Ureter (tissue), 1 donor: ENCODE measurements at places on chromosomes 2 and 18. TPM values are rescaled to one million over a fixed set of nuclear protein-coding genes. Genes with fewer than 3 reads are reported as not detected.

SPDYA gene
- total RNA-seq: 2.5 TPM

DNA sequence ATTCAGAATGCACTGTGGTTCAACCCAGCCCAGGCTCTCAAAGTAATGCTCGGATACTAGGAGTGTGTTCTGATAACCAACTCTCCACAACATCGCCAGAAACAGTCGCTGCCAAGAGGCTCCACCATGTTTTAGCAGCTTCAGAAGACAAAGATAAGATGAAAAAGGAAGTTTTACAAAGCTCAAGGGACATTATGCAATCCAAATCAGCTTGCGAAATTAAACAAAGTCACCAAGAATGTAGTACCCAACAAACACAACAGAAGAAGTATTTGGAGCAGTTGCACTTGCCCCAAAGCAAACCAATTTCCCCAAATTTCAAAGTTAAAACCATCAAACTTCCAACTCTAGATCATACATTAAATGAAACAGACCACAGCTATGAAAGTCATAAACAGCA, 360.9 kb downstream of the XIRP2 start:
- no peak for DNase-seq

DNA sequence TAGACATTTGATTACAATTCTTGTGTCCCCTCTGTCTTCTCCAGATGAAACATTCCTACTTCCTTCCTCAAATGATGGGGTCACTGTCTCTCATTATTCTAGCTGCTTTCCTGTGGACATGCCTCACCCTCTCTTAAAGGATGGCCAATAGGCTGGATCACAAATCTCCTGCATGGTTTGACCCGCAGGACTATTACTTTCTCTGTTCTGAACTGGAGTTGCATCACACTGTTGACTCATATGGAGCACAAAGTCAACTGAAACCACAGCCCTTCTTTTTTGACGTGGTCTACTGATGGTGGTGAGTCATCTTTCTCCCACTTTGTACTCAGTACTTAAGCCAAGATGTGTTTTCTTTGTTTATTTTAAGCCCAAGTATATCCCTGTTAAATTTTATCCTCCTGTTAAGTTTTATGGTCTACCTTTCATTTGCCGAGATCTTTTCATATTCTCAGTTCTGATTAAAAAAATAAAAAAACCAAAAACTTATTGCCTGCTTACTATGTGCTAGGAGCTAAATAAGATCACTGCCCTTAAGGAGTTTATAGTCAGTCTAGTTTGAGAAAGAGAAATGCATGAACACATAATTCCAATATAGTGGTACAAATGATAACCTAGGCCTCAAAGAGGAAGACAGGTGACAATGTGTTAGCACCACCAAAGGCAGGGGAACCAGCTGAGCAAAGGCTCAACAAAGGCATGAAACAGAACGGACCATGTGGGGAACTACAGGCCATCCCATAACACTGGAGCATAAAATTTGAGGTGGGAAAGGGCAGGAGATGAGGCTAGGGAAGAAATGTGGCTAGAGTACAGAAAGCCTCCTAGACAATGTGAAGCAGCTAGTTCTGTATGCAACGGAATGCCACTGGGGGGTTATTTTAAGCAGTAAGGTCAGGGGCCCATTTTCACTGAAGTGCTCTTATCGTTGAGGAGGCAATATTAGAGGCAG, 67.6 kb upstream of the ZFP36L2 start:
- DNase-seq: no peak

DNA sequence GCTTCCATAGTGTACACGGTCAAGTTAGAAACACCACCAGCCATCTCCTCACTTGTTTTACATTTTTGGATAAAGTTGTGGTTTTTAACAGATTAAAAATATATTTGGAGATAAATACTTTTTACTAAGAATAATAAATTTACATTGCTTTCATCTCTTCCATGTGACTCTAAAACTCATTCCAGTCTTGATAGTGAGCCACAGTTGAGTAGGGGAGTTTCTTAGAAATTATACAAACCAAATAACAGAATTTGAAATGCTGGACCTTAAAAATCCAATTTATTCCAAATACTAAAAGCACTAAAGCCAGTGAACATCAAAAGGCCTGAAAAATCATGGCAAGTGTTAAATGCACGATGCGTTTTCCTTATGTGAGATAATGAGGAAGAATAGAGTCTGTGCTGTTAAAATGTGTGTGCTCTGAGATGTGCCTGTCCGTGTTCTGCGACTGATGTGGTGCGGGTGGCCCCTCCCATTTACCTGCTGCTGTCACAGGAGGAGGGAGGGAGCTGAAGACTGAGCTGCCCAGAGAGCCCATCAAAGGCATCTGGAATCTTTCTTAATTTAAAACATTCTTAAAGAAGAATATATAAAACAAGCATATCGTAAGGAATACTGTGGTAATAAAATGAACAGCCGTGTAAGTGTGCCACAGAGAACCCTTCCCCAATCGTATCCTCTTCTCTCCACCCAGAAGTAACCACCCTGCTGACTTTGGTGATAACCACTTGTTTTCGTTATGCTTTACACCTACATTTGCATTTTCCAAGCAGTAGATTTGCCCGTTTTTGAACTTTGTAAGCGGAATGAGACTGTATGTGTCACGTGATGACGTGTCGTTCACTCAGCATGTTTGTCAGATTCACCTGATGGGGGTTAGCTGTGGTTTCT, 57.0 kb upstream of the TXNDC2 start:
- no peak for DNase-seq

- DNase-seq: no peak
Measured at GRCh38 chr2:58047373-58047935, 848 bp downstream of the VRK2 start.

GRCh38 chr18:23307567-23308295, 145.4 kb upstream of the RIOK3 start:
- no peak for DNase-seq

DNA sequence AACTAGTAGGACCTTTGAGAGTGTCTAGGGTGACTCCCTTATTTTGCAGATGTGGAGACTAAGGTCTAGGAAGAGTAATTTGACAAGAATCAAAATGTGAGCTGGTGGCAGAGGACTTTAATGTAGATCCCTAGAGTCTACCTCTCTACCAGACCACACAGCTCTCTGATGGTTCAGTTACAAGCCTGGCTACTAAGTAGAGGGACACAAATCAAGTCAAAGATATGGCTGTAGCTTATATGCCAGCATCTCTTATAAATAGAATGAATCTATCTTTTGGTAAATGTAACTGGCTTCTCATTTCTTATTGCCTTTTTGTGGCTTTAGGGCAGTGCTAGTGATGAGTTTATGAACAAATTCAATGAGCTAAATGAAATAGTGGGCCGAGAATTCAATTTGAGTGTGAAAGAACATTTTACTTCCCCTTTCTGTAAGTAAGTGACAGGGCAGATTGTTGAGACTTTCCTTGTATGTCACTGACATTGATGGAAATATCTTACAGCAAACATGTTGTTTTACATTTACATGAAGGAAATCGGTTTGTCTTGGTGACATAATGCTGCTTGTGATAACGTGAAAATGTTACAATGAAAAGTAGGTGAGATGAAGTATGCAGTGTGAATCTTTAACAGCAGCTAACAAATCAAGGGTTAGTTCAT, 28.3 kb downstream of the CSRNP3 start:
- DNase-seq: no peak

DNA sequence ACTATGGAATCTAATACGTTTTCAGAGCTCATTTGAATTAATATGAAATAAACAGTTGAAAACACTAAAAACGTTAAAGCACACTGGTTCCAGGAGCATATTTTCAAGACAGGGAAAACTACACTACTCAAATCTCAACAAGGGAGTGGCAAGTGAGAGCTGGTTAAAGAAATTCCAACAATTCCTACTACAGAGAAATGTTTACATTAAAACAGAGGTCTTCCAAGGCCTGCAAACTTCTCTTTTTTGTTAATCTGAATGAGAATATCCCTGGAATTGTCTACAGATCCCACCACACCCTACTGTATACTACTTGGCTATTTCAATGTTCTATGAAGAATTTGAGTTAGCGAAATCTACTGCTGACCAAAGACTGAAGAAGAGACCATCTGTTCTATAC, 231.5 kb downstream of the ZEB2 start:
- no peak for DNase-seq

DNA sequence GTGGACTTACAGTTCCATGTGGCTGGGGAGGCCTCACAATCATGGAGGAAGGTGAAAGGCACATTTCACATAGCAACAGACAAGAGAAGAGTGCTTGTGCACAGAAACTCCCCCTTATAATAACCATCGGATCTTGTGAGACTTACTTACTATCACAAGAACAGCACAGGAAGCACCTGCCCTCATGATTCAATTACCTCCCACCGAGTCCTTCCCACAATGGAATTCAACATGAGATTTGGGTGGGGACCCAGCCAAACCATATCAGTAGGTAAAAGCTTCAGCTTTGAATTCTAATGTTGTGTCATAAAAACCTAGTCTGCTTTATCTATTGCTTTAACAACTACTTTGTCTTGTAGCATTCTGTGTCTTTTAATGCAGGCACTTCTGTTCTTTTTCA, 140.4 kb upstream of the PIK3C3 start:
- DNase-seq: no peak

GRCh38 chr2:219099329-219099728, 38.6 kb upstream of the IHH start:
- DNase-seq: no peak

DNA sequence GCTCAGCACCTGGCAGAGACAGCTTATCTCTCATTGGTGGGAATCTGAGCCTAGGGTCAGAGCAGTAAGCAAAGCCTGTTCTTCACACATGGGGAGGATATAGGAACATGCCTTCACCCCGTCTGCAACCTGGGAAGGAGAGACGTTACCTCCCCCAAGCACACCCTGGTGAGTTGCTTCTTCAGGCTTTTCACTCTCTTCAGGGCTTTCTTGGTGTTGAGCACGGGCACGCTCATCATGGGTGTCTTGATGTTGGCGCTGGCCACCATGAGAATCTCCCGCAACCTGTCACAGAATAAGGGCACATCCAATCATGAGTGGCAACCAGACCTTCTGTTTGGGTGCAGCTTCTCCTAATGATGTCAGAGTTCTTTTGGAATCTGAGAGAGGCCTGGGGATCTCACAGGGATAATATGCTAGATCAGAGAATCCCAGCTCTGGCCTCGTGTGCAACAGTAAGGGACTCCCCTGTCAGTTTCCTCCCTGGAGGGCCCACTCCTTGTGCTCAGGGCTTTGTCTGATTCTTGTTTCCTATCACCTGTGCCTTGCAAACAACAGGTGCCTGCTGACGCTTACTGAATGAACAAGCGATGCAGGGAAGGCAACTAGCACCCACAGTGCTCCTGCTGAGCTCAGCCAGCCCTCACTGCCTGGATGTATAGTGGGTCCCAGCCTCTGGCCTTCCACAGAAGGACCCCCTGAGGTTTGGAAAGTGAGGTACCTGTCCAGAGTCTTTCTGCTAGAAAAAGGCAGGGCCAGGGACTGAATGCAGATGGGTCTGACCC, 66.3 kb downstream of the POLR1A start:
- no peak for DNase-seq

- no peak for DNase-seq
Measured at GRCh38 chr2:75982719-75983118, 272.0 kb upstream of the GCFC2 start.

GRCh38 chr18:63177259-63177658, 142.3 kb downstream of the BCL2 start:
- DNase-seq: no peak

- DNase-seq: no peak
Measured at GRCh38 chr2:134436706-134437105, 182.8 kb downstream of the MGAT5 start.
